ENCODE measurements at places on chromosomes 1 and 21.
A peak's percentile ranks its signal among the peaks of the same experiment; 100 is the strongest.

DNA sequence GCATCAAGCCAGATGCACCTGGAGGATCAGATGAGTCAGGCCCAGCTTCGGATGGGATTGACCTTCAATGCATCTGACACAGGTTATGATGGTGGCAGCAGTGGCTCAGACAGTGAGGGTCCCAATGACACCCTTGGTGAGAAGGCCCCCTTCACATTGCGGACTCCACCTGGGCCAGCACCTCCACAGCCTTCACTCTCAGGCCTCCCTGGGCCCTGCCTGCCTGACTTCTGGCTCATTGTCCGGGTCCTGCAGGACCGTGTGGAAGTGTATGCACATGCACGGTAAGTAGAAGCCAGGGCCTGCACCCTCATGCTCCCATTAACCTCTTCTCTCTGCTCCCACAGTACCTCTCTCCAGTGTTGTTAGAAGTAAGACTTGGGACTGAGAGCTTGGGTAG lies 20.8 kb downstream of the HYI start:
- DNase-seq = no peak

- no peak for DNase-seq
Measured at GRCh38 chr1:64287071-64287470, 83.6 kb downstream of the UBE2U start.

- DNase-seq = peak; percentile 8
Measured at GRCh38 chr1:92538413-92539061, 51.8 kb upstream of the GFI1 start.

DNA sequence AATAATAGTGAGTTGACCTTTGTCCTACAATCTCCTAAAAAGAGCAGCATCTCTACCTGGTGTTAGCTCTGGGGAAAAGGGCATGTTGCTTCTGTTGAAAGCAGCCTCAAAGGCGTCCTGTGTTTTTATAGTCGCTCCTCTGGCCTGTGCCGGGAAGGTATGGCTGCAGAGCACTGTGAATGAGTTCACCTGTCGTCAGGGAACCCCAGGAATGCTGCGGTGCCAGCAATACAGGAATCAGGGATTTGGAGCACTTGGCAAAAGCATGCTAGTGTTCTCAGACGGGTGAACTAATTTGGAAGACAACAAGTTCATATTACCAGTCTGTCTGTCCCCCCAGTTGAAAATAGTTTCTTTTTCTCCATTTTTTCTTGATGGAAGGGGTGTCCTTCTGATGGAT lies 60.3 kb upstream of the PGD start:
- no peak for DNase-seq

DNA sequence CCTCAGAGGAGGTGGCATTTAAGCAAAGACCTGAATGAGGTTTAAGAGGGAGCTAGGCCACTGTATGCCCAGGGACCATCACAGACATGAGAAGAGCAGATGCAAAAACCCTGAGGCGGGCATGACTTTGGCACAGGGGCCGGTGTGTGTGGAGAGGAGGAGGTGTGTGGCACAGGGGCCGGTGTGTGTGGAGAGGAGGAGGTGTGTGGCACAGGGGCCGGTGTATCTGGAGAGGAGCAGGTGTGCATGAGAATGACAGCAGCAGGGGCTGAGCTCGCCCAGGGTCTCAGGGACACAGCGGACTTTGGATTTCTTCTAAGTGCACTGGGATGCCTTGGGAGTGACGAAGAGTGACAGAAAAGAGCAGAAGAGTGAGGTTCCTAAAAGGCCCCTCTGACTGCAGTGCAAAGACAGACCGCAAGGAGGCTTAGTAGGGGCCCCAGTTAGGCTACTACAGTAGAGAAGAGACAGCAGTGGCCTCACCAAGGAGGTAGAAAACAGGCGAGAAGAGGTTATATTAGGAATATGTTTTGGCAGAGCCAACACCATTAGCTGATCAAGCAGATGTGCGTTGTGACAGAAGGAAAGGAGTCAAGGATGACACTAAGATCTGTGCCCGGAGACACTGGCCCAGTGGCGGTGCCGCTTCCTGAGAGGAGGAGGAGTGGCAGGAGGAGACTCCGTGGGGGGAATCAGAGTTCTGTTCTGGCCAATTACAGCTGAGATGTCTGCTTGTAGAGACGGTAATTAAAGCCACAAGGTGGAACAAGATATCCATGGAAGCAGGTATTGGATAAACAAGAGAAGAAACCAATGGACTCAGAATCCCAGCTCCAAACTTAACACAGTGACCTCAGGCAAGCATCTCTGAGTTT lies 18.4 kb downstream of the ZBTB17 start:
- DNase-seq = no peak

DNA sequence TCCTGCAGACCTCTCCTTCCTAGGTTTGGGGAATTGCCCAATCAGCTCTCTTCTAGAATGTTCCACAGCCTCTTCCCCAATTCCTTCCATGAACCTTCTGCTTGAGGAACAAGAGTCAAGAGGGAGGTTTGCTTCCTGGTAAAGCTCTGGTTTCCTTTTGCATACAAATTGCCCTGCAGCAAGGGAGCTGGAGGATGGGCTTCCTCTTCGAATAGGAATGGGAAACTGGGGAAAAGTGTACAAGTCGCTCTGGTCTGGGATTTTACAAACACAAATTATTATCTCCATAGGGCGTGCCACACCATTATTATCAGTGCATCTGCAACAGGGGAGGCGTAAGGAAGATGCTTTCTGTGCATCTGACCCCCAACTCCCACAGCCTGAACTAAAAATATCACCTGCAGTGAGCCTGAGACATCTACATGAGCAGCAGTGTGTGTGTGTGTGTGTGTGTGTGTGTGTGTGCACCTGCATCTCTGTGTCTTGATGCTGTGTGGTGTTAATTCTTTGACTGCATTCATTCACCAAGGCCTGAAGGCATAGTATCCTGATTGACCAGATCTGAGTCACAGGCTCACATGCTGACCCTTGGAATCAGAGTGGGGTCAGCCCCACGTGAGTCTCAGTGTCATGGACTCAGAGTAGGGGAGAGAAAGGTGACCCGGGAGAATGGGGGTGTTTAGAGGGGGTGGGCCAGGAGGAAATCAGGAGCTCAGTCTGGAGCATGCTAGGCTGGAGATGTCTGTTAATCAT lies 272.9 kb downstream of the KAZN start:
- no peak for DNase-seq

- no peak for DNase-seq
Measured at GRCh38 chr1:221302810-221303209, 423.6 kb downstream of the HLX start.

DNA sequence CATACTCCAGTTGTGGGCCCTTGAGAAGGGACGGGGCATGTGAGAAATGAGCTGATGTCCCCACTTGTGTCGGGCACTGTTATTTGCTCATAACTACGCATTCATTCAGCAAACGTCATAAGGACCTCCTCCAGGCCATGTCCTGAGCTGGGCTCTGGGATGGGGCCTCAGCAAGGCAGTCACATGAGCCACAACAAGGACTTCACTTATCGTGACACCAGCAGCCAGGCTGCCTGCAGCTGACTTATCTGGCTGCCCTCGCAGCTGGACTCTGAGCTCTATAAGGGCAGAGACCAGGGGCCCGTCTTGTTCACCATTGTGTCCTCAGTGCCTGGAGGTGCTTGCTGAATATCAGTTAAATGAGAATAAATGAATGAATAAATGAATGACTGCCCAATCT lies 37.5 kb upstream of the GRIK3 start:
- no peak for DNase-seq

- DNase-seq = no peak
Measured at GRCh38 chr1:203112475-203112874, 15.1 kb upstream of the ADORA1 start.

DNA sequence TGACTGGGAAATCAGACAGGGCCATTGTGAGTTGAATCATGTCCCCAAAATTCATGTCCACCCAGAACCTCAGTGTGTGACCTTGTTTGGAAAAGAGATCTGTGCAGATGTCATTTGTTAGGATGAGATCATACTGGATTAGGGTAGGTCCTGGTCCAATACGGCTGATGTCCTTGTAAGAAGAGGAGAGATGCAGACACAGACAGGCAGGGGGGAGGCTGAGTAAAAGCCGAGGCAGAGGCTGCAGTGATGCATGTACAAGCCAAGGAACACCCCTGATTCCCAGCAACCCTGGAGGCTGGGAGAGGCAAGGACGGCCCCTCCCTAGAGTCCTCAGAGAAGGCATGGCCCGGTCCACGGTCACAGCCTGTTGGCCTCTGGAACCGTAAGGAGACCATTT lies 15.9 kb upstream of the NPPB start:
- no peak for DNase-seq

GRCh38 chr1:36187800-36188593 lies 32.0 kb downstream of the MAP7D1 start:
- peak; percentile 81 for DNase-seq

DNA sequence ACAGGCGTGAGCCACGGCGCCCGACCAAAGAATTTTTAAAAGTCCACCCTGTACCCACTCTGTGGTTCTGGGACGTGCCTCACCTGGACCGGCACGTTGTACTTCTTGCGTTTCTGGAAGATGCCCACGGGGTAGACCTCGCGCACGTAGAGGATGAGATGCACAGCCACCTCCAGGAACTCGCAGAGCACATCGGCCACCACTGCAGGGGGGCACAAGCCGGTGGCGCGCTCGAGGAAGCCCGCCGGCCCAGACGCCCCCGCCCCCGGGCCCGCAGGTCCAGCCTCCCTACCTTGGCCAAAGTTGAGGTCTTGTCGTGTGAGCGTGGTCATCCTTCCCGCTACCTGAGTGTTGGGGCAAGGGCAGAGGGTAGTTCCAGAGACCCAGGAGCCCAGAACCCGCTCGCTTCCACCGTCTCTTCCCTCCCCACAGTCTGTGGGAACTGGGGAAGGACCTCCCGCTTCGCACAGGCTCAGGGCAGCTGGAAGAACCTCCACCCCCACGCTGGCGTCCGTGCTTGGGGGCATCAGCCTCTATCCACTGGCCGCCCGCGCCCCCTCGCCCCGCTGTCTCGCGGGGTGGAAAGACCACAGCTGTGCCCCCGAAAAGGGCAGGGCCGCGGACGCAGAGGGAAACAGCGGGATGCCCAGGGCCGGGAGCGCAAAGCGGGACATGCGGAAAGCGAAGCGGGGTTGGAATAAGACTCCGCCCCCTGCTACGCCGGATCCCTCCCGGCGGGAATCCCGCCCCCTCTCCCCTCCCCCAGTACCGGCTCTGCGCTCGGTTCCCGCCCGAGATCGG lies 478 bp downstream of the MAD2L2 start:
- DNase-seq = no peak

- peak; percentile 49 for DNase-seq
Measured at GRCh38 chr21:33261635-33262034, 4.5 kb upstream of the IL10RB start.

DNA sequence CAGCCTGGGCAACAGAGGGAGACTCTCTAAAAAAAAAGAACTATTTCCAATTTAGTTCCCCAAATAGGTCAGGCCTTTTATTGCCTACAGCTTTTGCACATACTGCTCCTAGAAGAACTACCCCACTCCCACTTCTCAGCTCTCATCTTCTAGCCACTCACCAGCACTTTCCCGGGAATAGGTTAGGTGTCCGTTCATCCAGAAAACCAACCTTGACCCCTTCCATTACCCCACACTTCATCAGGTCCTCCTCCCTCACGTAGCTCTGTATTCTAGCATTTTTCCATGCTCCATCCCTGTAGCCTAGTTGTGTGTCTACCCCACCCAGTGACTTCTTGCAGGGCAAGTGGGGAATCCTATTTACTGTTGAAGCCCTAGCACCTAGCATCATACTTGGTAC lies 42.6 kb downstream of the C8B start:
- no peak for DNase-seq

- DNase-seq = no peak
Measured at GRCh38 chr1:108813326-108813725, 43.6 kb downstream of the AKNAD1 start.

DNA sequence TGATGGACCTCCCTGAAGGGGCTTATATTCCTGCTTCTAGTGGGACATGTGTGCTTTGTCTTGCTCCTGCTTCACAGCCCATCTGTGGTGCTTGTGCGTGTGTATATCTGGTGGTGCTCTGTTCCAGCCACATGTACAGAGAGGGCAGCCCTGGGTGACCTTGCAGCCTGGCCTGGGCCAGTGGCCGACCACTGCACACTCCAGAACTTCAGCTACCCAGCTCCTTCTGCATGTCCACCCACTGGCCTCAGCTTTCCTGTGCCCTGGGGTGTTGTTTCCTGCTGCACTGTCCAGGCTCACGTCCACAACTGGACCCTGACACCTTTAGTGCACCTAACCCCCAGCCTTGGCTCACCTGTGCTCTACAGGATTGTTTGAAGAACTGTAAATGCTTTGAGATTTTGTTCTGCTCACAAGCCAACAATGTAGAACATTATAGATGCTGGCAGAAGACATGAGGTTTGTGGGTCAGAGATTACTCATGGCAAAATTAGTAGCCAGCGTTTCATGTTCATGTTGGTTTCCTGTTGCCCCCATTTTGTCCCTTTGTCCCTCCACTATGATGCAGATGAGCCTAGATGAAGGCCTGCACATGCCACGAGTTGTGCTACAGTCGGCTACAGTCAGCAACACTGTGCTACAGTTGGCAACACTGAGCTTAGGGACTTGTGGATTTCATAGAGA lies 5.3 kb upstream of the S100B start:
- DNase-seq = no peak

GRCh38 chr1:116721451-116722007 lies 32.7 kb upstream of the CD2 start:
- no peak for DNase-seq

DNA sequence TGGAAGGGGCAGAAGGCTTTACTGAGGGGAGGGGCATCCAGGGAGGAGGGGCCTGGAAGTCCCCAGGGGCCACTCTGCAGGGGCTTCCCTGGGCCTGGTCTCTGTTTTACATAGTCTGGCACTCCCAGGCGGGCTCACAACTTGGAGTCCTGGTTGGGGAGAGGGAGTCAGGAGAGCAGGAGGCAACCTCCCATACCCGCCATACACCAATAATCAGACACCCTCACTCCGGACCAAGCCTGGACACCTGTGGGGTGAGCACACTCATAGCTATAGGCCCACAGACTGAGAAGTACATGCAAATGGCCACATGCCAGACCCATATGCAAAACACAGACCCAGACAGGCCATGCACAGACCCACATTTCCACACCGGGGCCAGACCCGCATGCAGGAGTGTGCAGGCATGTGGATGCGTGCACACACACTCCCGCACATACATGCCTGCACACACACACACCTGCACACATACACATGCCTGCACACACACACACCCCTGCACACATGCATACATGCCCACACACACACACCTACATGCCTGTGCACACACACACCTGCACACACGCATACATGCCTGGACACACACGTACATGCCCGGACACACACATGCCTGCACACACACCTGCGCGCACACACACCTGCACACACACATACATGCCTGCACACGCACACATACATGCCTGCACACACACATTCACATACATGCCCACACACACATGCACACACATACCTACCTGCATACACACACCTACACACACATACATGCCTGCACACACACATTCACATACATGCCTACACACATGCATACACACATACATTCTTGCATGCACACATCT lies 89.5 kb upstream of the RUNX3 start:
- no peak for DNase-seq

DNA sequence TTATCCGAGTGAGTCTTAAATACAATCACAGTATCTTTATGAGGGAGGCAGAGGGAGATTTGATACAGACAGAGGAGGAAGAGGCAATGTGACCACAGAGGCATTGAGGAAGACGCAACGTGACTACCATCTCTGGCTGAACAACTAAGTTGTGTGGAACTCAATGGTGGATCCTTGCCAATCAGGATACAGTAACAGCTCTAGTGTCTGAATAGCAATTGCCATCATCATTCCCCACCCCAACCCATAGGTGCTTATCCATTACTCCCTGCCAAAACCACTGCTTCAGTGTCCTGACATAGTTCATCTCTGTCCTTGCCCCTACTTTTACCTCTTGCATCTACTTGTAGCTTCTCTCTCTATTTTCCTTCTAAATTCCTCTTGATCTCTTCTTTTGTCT lies 20.5 kb upstream of the RHBDL2 start:
- DNase-seq = peak; percentile 48

All from A172 (cell line).